ENCODE measurements at places on chromosomes 13 and 19. TPM values are rescaled to one million over a fixed set of nuclear protein-coding genes. Genes with fewer than 3 reads are reported as not detected.

GRCh38 chr19:10120538-10121189 is 965 bp upstream of the EIF3G start:
- DNase-seq, result peak; percentile 46

DNA sequence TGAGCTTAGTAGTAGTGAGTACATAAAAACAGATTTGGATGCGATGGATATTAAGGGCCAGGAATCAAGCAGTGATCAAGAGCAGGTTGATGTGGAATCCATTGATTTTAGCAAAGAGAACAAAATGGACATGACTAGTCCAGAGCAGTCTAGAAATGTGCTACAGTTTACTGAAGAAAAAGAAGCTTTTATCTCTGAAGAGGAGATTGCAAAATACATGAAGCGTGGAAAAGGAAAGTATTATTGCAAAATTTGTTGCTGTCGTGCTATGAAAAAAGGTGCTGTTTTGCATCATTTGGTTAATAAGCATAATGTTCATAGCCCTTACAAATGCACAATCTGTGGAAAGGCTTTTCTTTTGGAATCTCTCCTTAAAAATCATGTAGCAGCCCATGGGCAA is 11.4 kb downstream of the CHAMP1 start:
- DNase-seq, result no peak

The PBX4 gene
- 0.07 TPM for total RNA-seq

The ZNF835 gene
- 0.78 TPM for total RNA-seq
